GM23338 (cell line): ENCODE measurements at places on chromosomes 5 and 9. TPM values are rescaled to one million over a fixed set of nuclear protein-coding genes. Genes with fewer than 3 reads are reported as not detected.

The IFNA2 gene
- not detected in 2 replicates for total RNA-seq

DNA sequence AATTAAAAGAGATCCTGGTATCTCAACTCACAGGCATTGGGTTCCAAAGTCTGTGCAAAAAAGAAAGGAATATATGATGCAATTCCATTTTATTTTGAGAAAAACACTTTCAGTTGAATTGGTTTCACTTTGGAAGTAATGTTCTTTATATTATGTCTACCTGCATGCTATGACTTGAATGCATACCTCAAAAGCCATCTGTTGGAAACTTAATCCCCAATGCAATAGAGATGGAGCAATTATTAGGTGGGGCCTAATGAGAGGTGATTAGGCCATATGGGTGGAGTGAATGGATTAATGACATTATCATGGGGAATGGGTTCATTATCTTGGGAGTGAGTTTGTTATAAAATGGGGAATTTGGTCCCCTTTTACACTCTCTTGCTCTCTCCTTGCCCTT lies 293.3 kb downstream of the CSNK1G3 start:
- no peak overlapping the region for H3K4me3 ChIP-seq
- peaks cover 44% of the 10 kb centered on the region for H3K4me1 ChIP-seq
- H3K27me3 ChIP-seq, result no peaks in the 10 kb centered on the region
- H3K36me3 ChIP-seq, result no peaks in the 10 kb centered on the region
- no peak overlapping the region for H3K27ac ChIP-seq

DNA sequence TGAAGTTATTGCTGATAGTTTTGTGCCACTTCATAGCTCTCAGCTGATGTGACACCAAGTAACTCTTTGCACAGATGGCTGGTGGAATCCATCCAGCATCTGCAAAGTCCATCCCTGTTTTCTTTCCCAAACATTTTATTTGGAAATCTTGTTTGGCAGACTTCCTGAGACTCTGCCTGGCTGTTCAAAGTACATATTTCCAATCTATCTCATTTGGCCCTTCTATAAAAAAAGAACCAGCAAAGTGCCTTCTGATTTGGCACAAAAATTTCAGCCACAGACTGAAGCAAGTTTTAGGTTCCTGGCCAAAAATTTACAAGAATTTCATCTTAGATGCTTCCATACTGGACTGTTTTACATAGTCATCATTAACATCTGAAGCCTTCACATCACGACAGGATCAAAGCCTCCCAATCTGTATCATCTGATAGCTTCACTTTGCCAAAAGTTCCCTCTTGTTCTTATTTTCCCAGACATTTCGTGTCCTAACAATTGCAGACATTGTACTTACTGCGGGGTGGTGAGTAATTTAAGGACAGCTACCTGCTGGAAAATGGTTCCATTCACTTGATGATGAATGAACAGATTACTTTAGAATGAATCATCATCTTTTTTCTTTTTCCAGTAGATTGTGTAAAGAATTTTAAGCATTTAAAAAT lies 377.3 kb downstream of the KIAA0825 start:
- no peak overlapping the region for H3K4me3 ChIP-seq
- peaks cover 21% of the 10 kb centered on the region for H3K4me1 ChIP-seq
- no peak for DNase-seq
- no peaks in the 10 kb centered on the region for H3K36me3 ChIP-seq
- no peaks in the 10 kb centered on the region for H3K27me3 ChIP-seq

GRCh38 chr9:134655586-134656333 lies 14.2 kb downstream of the COL5A1 start:
- no peaks in the 10 kb centered on the region for H3K27me3 ChIP-seq
- peaks cover 7% of the 10 kb centered on the region; the same call in 1 of the 2 replicates for H3K4me1 ChIP-seq
- DNase-seq, result no peak

The STX17 gene
- 16.3 and 24.2 TPM in 2 replicates for total RNA-seq

GRCh38 chr5:52132053-52132452 lies 655.7 kb upstream of the ITGA1 start:
- no peaks in the 10 kb centered on the region for H3K27me3 ChIP-seq
- no peak overlapping the region for H3K27ac ChIP-seq
- DNase-seq, result no peak
- no peaks in the 10 kb centered on the region for H3K36me3 ChIP-seq
- no peak overlapping the region for H3K4me3 ChIP-seq
- no peaks in the 10 kb centered on the region for H3K4me1 ChIP-seq

GRCh38 chr5:157710882-157711281 lies 20.3 kb upstream of the THG1L start:
- H3K4me3 ChIP-seq, result no peak overlapping the region
- no peaks in the 10 kb centered on the region for H3K27me3 ChIP-seq
- H3K27ac ChIP-seq, result no peak overlapping the region
- no peak for DNase-seq
- H3K36me3 ChIP-seq, result no peaks in the 10 kb centered on the region

The PCDHB14 gene
- total RNA-seq, result 3.2 and 4.1 TPM in 2 replicates

GRCh38 chr5:16987776-16988175 lies 51.7 kb upstream of the MYO10 start:
- no peak overlapping the region for H3K27ac ChIP-seq
- no peaks in the 10 kb centered on the region for H3K36me3 ChIP-seq
- H3K4me3 ChIP-seq, result no peak overlapping the region
- DNase-seq, result no peak
- H3K4me1 ChIP-seq, result no peaks in the 10 kb centered on the region; the same call in 1 of the 2 replicates
- H3K27me3 ChIP-seq, result no peaks in the 10 kb centered on the region

The FAM221B gene
- not detected in 2 replicates for total RNA-seq

DNA sequence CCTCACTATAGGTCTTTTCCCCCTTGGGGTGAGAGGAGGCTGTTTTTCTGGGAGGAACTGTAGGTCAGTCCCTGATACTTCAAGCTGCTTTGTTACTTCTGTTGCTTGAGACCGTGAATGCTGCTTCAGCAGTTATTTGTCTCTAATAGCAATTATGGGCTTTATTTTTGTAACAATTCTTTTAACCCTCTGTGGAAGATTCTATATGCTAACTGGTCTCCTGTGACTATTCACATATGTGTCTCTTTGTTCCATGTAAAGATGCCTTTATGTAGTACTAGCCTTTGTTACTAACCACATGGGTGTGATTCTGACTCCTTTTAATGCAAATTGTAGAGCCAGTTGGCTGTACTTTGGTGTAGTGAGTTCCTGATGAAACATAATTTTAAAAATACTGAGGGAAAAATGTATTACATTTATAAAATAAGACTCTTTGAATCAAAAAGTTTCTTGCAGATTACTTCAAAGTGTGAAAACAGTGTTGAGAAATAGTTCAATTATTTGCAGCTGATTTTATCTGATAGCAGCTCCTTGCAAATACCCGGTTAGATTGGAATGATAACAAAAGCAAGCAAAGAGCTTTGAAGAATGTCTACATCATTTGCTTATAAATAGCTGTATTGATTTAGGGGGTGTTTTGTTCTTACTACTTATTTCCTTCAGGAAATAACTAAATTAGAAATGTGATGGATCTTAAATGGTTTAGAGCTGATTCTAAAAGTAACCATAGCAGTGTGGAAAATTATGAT lies 46.6 kb downstream of the ANGPTL2 start:
- H3K4me1 ChIP-seq, result peaks cover 30% of the 10 kb centered on the region
- H3K36me3 ChIP-seq, result no peaks in the 10 kb centered on the region
- no peak overlapping the region for H3K4me3 ChIP-seq

- no peaks in the 10 kb centered on the region for H3K27me3 ChIP-seq
- no peak for DNase-seq
- no peak overlapping the region for H3K4me3 ChIP-seq
- H3K27ac ChIP-seq, result no peak overlapping the region
- no peaks in the 10 kb centered on the region for H3K36me3 ChIP-seq
Observed at GRCh38 chr5:134129411-134130238, 15.1 kb downstream of the TCF7 start.

- no peaks in the 10 kb centered on the region for H3K27me3 ChIP-seq
- H3K27ac ChIP-seq, result peak overlapping the region; percentile 10
- no peaks in the 10 kb centered on the region for H3K36me3 ChIP-seq
- H3K4me1 ChIP-seq, result peaks cover 18% of the 10 kb centered on the region
Observed at GRCh38 chr9:86181379-86182315, 77.8 kb downstream of the C9orf153 start.

- no peaks in the 10 kb centered on the region for H3K27me3 ChIP-seq
- no peaks in the 10 kb centered on the region; the same call in 1 of the 2 replicates for H3K4me1 ChIP-seq
- no peak for DNase-seq
- no peak overlapping the region for H3K4me3 ChIP-seq
- peaks cover 13% of the 10 kb centered on the region; the same call in 1 of the 2 replicates for H3K36me3 ChIP-seq
Observed at GRCh38 chr5:36156121-36156601, 4.2 kb downstream of the SKP2 start.

The CDC20B gene
- total RNA-seq, result not detected in 2 replicates

The NUTM2F gene
- total RNA-seq, result 0.45 TPM in 1 of 2 replicates, not detected in the other

GRCh38 chr5:179309751-179310320 lies 35.4 kb downstream of the ADAMTS2 start:
- no peak overlapping the region for H3K4me3 ChIP-seq
- no peak overlapping the region for H3K27ac ChIP-seq
- no peak for DNase-seq
- H3K4me1 ChIP-seq, result no peaks in the 10 kb centered on the region

The WWC1 gene
- 27.8 and 33.2 TPM in 2 replicates for total RNA-seq

The MRPL50 gene
- total RNA-seq, result 25.5 and 27.8 TPM in 2 replicates

GRCh38 chr9:128917151-128917849 lies 3.5 kb upstream of the PHYHD1 start:
- H3K27me3 ChIP-seq, result no peaks in the 10 kb centered on the region
- no peak overlapping the region for H3K4me3 ChIP-seq
- DNase-seq, result no peak
- H3K27ac ChIP-seq, result no peak overlapping the region
- H3K4me1 ChIP-seq, result peaks cover 9% of the 10 kb centered on the region

DNA sequence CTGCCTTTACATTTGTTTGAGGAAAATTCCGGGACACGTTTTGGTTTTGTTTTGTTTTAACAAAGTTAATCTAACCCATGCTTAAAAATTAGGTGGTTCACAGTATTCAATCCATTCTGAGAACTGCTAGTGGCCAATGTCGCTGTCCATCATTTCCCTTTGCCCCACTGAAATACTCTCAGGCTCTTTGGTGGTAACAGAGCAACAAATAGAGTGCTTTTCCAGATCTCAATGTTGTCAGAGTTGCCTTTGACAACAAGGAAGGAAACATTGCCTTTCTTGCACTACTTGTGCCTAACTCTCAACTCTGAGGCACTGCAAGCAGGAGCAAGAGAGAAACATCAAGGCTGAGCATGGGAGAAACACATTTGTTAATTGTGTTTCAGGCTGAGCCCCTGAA lies 154.0 kb downstream of the MCTP1 start:
- H3K27me3 ChIP-seq, result no peaks in the 10 kb centered on the region
- no peaks in the 10 kb centered on the region for H3K36me3 ChIP-seq
- H3K4me1 ChIP-seq, result no peaks in the 10 kb centered on the region
- H3K4me3 ChIP-seq, result no peak overlapping the region
- peak; percentile 21 for DNase-seq

The ANKRD31 gene
- total RNA-seq, result 0.16 and 0.59 TPM in 2 replicates

DNA sequence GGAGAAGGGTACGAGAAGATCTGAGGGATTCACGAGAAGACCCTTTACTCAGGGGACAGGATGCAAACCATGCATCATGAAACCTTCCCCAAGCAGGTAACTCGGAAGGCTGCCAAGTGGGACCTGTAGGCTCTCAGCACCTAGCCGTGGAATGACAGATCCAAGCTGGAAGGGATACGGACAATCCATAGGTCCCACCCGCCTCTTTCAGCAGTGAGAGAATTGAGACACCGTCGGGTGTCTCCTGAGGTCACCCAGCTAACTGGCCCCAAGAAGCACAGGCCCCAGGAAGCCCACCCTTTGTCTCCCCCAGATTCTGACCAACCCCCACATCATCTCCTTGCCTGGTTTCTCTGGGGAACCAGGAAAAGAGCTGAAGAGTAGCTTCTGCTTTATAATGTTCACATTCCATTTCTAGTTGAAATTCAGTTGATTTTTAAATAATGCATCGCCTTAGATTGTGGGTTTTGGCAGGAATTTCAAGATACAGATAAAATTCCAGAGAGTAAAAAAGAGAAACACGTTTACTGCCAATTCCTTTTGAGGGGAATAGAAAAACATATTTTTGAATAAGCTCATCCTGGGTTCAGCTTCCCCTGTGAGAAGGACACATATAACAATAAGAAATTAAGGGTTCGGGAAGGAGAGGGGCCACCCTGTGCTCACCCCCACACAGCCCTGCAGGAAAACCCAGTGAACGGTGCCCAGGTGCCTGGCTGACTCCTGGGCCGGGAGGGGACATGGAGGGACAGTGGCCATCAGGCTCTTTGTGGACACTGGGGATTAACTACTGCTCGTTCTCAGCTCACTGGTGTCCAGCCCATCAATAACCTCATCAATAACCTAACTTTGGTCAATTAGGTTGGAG lies 51.1 kb downstream of the NSUN2 start:
- H3K4me1 ChIP-seq, result peaks cover 6% of the 10 kb centered on the region; the same call in 1 of the 2 replicates
- no peaks in the 10 kb centered on the region for H3K36me3 ChIP-seq
- H3K27me3 ChIP-seq, result peaks cover 28% of the 10 kb centered on the region
- no peak overlapping the region for H3K27ac ChIP-seq
- no peak for DNase-seq

DNA sequence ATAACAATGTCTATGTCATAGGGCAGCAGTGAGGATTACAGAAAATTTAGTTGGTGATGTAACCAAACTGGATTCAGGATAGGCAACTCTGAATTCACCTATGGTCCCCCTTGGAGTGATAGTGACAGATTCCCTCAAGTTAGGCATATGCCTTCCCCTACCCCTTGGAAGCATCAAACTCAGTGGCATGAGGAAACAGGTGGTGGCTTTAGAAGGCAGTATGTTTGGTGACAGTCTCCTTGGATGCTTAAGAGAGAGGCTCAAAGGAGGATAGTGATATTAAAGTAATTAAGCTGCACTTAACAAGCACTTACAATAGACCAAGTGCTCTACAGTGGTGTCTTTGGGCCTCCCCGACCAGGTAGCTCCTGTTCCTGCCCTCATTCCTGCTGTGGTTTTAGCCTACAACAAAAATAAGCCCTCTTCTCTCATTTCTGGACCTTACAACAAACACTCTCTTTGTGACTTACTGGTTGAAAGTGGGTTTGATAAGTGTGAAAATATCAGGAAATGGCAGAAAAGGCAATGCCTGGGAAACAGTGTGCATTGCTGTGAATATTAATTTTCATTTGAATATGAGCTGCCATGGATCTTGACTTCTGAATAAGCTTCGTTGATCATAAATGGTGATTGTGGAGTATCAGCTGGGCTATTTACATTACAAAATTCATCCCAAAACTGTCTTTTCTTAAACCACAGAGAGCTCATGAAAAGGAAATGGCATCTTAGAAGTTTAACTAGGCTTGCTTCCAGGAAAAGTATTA lies 29.2 kb downstream of the NR4A3 start:
- peaks cover 3% of the 10 kb centered on the region; the same call in 1 of the 2 replicates for H3K36me3 ChIP-seq
- peaks cover 4% of the 10 kb centered on the region; the same call in 1 of the 2 replicates for H3K4me1 ChIP-seq
- no peak for DNase-seq

- no peak overlapping the region for H3K4me3 ChIP-seq
- DNase-seq, result no peak
- H3K36me3 ChIP-seq, result no peaks in the 10 kb centered on the region
- no peaks in the 10 kb centered on the region for H3K4me1 ChIP-seq
- no peaks in the 10 kb centered on the region for H3K27me3 ChIP-seq
Observed at GRCh38 chr5:176396330-176396729, 7.8 kb downstream of the HIGD2A start.
